Stimulated activated CD4-positive, alpha-beta T cell treated with anti-CD3 and anti-CD28 coated beads, Interleukin-1b, Interleukin-23, amount 100 ng/mL, for 24 hours (primary cell): ENCODE measurements at places on chromosomes 5 and 9.

- no peak for DNase-seq
Measured at GRCh38 chr5:73387149-73387591, 61.4 kb downstream of the FOXD1 start.

DNA sequence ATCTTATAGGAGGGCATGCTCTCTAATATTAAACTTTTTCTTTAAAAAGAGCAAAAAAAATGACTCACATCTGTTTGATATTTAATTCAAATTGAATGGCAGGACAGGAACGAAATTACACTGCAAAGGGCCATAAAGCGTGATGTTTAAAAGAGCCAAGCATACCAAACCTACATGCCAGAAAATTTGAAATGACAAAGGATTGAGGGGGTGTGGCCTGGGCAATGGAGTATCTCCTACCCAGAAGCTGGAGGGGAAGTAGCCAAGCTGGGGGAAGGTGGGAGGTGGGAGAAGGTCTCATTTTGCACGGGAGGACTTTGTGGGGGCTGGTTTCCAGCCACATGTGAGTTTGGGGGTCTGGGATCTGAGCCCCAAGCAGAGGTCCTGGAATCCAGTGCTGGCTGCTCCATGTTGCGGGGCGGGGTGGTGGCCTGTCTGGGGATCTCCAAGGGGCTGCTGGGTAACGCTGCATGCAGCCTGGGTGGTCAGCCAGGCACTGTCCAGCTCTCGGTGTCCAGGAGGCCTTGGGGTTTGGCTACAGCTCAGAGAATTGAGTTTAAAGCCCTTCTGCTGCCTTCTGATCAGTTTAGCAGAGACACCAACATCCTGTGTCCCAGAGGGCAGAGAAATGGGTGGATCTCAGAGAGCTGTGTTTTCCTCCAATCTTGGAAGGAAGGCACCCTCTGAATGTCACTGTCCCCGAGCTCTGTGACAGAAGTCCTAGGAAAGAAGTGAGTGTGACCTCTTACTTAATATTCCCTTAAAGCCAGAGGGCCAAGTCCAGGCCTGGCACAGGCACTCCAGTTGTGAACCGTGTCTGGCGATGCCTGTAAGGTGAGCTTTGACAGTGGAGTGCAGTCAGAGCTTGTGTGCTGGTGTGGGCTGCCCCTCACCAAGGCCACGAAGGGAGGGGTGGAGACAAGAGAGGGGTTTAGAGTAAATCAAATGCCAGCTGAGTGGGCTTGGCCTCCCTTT is 7.6 kb downstream of the DCANP1 start:
- DNase-seq = no peak

DNA sequence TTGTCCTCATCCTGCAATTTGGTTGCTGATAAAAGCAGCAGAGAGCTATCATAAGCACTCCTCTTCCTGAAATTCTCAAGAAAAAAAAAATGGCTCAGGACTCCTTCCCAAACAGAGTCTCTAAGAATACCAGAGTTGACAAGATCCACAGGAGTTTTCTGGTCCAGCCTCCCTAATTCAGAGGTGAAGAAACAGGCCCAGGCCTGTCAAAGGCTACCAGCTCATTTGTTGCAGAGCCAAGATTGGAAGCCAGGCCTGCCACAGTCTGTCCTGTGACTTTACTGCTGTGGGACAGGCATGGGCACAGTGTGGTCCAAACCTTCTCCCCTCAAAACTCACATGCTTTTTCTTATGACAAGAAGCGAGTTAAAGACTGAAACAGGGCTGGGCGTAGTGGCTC is 41.5 kb downstream of the NIPSNAP3B start:
- DNase-seq = no peak

- no peak for DNase-seq
Measured at GRCh38 chr9:109887079-109887478, 107.1 kb downstream of the PALM2AKAP2 start.

DNA sequence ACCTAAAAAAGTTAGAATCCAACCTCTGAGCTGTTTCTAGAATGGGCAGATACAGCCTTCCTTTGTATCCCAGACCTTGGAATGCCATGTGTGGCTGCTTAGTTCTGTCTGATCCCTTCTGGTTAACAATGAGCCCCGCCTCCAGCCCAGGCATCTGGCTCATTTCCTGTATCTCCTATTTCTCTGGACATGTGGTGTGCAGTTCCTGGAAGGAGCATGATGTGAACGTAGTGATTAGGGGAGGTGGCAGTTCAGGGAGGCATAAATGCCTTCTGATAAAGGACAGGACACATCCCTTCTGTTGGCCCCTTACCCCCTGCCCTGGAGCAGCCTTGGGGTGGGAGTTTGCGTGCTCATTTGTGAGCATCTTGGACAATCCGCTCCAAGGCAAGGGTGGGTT is 243.0 kb downstream of the ZSWIM6 start:
- no peak for DNase-seq

DNA sequence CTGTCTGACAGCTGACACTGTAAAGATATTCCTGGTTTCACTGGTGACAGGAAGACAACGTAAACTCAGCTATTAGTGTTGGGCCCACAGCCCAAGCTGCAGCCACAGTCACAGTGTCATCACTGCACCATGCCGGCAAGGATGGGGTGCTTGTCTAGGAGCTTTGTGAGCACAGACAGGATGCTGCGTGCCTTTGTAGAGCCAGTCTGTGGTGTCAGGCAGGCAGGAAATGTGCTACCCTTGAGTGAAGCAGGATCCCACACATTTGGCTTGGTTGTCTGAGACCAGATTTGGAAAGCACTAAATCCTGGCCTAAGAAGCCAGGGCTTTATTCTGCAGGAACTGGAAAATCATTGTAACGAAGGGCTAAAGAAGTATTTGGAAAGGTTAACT is 121.6 kb upstream of the ADAMTS16 start:
- DNase-seq = no peak

DNA sequence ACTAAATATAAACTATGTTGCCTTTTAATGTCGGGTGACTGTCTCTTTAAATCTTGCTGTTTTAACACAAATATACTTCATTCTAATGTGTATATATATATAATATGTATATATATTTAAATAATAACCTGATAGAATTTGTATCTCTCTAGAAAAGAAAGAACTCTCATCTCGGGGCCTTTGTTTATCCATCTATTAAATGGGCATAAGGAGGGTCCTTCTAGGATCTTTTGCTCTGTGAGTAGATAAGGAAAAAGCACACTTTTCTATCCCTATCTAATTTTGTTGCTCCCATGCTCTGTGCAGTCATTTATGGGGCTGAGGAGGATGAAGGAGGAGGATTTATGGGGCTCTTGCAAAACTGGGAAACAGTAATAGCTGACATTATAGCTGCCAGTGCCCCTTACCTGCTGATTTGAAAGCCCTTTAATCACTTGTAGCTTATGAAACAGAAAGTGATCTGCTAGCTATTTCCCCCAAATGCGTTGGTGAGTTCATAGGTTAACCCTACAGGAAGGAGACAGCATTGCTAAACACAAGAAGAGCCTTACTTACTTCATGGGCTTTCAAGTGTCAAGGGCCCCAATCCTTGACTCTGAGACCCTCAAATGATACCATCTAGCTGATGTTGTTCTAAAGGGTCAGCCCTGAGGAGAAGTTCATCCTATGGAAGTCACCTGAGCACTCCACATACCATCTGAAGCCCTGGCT is 5.8 kb upstream of the PPARGC1B start:
- no peak for DNase-seq

DNA sequence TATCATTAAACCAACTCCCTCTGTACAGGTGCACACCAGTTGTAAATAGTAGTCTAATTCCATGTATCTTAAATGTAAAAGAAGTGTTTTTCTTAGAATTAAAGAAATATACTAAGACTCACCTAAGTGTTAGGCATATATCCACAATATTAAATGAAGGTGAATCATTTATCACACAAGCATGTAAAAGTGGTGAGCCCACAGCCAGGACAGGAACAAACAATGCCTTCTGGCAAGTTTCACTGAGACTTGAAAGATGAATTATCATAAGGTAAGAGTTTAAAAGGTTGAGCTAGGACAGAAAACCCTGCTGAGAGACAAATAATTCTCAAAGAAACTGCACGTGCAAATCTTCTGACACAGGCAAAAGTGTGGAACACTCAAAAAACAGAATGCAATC is 832.5 kb downstream of the TAF11L14 start:
- DNase-seq = no peak

DNA sequence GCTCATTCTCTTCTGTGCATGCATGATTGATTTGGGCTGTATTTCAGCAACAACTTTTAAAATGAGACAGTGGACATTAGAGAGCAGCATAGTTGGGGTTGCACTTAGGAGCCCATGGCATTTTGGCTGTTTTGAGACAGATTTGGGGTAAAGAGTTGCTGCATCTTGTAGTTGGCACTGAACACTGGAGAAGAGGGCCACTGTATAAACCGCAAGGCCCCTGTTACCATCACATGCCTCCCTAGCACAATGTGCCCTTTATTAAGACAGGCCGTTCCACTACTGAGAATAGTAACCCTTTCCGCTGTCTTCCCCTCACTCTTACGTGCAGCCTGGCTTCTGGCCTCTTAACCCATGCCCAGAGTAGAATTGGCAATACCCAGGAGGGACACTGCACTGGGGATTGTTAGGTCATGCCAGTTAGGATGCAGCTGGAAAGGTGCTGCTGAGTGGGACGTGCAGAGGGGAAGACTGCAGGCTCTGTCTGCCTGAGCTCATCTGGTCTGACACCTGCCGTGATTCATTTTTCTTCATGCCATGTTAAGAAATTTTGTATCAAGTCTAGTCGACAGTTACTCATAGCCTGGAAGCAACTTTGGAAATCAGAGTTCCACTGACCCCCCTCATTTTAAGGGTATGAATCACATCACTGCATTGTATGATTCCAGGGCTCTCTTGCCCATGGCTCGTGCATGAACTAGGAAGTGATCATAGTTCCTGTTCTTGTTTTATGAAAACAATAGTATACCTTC is 146.9 kb upstream of the DMRT1 start:
- no peak for DNase-seq

- no peak for DNase-seq
Measured at GRCh38 chr5:78293851-78294247, 649 bp downstream of the AP3B1 start.

- DNase-seq = no peak
Measured at GRCh38 chr9:78807286-78807685, 510.4 kb downstream of the PSAT1 start.

GRCh38 chr9:96158909-96159575 is 142.9 kb downstream of the HSD17B3 start:
- DNase-seq = no peak

DNA sequence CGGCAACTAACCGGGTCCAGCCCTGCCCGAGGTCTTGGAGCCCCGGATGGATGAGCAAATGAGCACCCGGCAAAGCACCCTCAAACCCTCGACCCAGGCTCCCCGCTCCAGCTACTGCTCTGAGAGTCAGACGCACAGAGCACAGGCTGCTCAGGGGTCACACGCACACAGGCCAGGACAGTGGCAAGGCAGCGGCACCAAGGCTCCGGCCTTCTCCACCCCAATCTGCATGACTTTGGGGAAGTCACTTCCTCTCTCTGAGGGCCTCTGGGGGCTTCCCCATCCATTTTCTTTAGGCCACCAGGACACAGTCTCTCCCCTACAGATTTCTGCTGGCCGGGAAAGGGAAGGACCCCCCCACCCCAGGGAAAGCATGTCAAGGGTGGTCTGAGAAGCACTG is 18.0 kb downstream of the LHX2 start:
- DNase-seq = no peak

DNA sequence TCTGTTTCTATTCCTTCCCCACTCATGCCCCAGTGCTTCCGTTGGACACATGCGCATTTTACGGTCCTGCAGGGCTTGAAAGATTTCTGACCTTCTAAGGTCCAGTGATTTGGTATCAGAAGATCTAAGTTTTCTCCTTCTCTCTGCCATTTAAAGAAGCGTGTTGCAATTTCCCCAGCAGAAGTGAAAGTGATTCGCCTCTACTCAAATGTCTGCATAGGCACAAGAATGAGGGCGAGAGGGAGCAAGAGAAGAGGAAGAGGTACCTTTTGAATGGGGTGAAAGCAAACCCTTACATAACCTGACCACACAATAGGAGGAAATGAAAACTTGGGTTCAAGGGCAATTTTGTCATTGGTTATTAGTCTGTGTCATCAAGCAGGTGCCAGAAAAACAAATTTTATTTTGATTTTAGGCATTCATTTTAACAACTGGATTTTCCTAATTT is 31.7 kb upstream of the NR3C1 start:
- DNase-seq = no peak

DNA sequence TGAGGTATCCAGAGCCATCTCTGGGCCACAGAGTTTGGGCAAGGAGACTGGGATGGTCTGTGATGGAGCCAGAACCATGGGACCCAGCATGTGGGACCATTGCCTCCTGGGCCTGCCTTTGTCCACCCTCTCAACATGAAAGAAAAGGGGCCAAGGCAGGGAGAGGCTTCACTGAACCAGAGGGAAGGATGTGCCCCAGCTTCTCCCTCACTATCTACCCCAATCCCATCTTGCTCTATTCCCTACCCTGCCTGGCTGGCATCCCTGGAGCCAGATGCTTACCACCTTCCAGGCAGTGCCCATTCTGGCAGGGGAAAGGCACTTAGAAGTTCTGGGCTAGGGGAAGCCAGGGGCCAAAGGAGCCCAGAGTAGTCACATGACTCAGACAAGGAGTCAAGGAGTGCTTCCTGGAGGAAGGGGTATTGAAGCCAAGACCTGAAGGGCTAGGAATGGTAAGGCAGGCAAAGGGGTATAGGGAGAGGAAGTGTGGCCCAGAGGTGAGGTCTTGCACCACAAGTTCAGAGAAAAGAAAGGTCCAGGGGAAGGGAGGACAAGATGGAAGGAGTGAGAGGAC is 9.8 kb downstream of the PDLIM4 start:
- no peak for DNase-seq

DNA sequence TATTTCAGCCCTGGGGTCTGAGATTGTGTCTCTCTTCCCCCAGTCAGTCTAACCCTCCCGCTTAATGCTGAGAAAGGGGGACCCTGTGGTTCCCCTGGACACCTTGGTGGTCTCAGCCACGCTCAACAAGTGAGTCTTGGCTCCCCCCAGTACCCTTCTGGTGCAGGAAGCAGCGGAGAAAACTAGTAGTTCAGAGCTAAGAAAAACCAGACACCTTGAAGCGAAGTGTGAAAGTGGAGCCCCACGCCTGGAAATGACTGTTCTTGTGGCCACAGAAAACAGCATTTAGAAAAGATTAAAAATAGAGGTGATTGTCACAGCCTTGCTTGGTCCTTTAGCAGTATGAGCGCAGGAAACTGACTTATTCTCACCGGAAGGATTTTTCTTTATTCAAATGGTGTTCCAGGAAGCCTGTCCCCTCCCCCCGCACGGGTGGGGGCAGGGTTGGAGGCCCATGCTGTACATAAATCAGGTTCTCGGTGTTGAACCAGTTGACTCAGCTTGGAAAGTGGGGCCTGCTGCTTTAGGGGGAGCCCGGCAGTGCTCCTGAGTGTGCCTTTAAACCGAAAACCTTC is 8.1 kb downstream of the ARPC5L start:
- DNase-seq = peak; percentile 73

- DNase-seq = no peak
Measured at GRCh38 chr5:17056141-17056631, 120.1 kb upstream of the MYO10 start.

- DNase-seq = no peak
Measured at GRCh38 chr9:101176384-101176783, 147.9 kb downstream of the PLPPR1 start.
